Stimulated activated CD8-positive, alpha-beta memory T cell treated with anti-CD3 and anti-CD28 coated beads, Interleukin-12 subunit alpha, Interleukin-12 subunit beta, amount 100 ng/mL, for 4 hours (primary cell): ENCODE measurements at places on chromosomes 6 and 20.

DNA sequence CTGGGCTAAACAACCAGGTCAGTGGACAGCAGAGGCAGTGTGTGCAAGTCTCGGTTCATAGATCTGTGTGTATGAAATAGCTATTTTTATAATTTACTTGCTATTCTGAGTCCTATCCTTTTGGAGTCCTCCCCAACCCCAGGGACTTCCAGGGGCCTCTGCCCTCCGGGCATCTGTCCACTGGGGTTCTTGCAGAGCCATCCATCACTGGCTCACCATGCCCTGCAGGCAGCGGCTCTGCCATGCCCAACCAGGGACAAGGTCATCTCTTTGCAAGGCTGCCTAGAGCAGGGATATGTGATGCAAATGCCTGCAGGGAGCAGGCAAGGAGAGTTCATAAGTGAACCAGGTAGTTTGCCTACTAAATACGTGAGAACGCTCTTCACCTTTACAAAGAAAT lies 10.5 kb upstream of the BEND3 start:
- no peak for DNase-seq

- DNase-seq: no peak
Measured at GRCh38 chr6:151089978-151090377, 149.8 kb upstream of the AKAP12 start.

DNA sequence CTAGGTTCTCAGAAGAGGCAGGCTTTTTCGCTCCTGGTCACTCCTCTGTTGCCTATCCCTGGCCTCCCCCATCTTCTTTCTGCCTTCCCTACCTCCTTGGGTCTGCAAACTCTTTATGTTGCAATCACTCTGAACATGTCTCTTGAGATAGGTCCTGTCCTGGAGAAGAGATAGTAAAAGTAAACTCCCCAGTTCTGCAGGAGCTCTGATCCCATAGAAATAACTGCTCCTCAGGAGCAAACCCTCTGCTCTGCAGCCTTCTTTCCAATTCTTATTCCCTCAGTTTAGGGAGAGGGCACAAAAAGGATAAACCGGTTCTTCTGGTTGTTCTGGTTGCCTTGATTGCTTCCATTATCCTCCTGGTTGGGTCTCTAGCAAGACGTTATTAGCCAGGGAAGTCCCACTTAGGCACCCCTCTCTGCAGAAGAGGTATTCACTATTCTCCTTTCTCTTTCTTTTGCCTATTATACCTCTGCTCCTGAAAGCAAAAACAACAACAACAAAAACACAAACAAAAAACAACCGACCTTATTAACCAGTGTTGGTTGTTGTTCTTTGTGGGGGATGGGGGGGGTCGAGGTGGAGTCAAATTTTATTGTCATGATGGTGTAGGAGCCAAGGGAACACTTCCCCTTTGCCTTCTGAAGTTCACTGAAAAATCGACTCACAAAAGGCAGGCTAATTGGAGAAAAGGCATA lies 973 bp downstream of the TRIM38 start:
- DNase-seq: no peak

DNA sequence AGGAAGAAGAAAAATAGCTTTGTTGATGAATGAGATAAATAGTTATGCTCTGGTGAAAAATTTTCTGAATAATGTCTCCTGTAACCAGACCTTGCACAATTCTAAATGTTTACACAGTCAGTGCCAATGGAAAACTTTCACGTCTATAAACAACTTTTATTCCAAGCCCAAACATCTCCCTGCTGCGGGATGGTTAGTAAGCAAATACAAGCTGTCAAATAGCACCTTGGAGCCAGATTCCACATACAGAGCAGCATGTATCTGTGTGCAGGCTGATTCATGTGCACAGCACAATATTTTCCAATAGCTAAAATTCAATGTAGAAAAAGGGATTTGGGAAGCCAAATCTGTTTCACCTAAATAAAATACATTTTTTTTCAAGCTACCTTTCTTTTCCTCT lies 813.3 kb downstream of the HACE1 start:
- DNase-seq: no peak

DNA sequence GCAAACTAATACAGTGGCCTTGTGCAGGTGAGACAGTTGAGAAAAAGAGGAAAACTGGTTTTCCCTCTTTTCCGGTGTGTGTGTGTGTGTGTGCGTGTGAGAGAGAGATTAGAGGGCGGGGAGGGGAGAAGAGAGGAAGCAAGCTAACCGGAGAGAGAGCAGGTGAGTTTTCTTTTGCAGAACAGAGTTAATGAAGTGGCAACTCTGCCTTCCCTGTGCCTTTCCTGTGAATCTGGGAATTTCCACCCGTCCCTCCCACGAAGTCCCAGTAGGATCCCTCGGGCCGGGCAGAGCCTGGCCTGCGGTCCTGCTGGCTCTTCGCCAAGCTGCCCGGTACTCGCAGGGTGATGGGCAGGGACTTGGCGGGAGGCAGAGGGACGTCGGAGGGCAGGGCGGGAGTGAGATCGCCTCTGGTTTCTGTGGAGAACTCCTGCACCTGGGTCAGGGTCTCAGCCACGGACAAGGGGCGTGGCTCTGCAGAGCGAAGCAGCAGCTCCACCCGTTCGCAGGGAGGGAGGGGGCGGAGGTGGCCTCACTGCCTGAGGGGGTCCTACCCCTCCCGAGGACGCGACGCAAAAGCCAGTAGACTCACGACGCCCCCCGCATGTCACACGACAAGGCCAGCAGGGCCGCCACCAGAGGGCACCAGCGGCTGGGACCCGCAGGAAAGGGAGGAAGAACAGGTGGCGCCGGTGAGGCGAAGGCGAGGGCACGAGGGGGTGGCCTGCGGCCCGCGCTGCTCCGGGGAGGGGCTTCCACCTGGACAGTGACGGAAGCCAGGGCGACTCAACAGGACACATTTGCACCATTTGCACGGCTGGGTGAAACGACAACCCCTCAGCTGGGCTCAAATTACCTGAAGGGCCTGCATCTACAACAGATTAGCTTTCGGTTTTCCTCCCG lies 51.2 kb upstream of the RNF182 start:
- peak; percentile 53 for DNase-seq

DNA sequence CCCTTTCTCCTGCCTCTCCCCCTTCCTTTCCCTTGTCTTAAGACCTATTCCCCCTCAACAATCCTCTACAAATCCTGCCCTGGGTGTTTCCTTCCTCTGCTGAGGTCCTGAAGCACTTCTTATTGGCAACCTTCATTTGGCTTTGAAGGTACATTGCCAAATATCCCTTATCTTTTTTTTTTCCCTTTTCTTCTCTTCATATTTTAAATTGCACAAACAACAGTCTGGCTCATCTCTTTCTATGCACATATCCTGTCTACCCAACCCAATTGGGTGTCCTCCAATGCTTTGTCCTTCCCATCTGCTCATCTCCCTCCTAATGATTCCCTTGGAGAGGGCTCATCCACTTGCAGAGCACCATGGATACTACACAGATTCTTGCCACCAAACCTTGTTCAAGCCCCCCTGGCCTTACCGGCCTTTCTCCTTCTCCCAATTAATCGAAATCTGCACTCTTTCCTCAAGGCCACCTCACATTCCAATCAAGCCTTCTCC lies 537.9 kb upstream of the JARID2 start:
- no peak for DNase-seq

DNA sequence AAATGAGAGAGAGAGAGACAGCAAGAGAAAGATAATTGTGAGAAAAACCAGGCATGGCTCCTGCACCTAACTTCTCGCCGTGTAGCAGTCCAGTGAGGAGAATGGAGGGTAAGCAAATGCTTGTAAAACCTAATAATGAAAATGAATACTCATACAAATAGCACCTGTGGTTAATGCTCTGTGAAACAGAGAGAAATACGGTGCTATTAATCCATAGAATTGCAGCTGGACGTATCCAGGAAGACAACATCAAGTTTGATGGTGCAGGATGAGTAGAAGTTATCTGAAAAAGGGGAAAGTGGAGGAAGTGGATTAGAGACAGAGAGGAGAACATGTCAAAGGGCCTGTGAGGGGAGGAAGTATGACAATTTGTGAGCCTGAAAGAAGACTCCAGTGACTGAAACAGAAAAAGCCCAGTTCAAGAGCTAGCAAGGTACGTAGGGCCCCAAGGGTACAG lies 89.4 kb upstream of the PAK5 start:
- no peak for DNase-seq

DNA sequence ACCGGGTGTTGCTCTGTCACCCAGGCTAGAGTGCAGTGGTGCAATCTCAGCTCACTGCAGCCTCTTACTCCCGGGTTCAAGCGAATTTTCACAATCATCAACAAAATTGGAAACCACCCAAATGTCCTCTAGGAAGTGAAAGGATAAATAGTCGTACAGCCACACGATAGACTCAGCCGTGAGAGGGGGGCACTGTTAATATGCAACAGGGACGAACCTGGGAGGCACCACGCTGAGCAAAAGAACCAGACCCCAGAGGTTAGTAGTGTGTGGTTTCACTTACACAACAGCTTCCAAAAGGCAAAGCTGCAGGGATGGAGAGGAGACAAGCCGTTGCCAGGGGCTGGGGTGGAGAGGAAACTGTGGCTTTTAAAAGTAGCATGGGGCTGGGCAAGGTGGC lies 30.1 kb upstream of the NTSR1 start:
- DNase-seq: no peak

- DNase-seq: no peak
Measured at GRCh38 chr20:24771542-24772061, 177.5 kb upstream of the CST7 start.
